ENCODE measurements at places on chromosomes 5 and 9.

DNA sequence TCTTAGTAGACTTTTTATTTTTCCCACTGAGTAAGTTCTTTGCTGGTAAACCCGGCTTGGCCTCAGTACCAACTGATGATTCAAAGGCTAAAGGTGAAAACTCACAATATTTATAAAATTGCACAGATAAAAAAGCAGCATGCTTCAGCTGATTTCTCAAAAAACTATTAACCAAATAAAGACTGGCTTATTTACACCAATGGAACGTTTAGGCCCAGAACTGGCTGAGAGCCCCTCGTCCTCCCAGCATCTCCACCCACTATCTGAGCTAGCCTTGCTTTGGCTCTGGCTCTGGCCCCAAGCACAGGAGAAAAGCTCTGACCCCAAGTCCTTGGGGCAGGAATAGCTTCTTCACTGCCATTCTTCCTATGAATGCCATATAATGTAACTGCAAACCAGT, 68.5 kb downstream of the SPTLC1 start:
- no peak for DNase-seq

DNA sequence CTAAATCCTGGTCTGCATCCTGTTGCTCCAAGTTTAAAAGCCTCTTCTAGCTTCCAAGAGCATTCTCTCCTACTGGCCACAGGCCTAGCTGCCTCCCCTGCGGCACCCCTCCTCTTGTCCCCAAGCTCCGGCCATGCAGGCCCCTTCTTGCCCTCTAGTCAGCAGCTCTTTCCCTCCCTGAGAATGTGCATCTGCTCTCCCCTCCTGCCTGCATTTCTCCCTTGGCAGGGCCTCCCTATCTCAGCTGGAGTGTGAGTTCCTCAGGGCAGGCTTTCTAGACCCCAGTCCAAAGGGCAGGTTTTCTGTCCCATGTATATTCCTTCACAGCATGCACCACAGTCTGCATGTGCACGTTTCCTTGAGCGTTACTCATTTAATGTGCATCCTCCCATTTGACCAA, 24.6 kb upstream of the BARX1 start:
- no peak for DNase-seq

GRCh38 chr5:164753434-164753833, 1248.0 kb downstream of the MAT2B start:
- no peak for DNase-seq

DNA sequence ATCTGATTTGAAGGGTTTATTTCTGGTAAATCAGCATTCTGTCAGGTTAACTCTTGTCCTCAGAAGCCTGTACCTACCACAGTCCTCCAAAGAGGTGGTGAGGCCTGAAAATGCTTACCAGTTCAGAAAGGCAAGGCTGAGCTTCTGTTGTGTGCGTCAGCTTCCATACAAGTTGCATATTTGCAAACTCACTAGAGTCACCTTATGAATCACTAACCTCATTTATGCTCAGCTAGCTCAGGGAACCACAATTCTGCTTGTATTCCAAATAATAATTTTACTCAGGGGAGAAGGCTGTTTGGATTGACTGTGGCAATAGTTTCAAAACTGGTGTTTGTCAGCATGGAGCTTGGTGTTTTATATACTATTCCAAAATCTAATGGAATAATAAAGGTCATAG, 355.1 kb upstream of the RFX3 start:
- peak; percentile 66 for DNase-seq
